ENCODE measurements at places on chromosomes 16 and 17. TPM values are rescaled to one million over a fixed set of nuclear protein-coding genes. Genes with fewer than 3 reads are reported as not detected.

DNA sequence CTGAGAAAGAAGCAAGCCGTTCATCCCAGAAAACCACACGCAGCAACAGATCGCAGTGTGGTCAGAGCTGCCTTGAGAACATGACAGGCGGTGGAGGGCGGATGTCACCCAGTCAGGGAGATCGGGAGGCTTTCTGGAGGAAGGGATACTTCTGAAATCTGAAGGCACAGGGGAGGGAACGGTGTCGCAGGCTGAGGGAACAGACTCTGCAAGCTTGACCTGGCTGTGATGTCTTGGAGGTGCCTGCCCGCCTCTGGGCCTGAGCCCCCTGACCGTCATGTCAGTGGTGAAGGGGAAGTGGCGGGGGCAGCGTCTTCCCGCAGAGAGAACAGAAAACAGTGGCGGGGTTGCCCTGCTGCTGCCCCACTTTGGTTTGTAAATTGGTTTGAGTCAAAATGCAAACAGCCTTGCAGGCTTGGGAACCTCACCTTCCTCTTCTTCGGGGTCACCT, 8.1 kb upstream of the ATP2A3 start:
- no peak for DNase-seq

DNA sequence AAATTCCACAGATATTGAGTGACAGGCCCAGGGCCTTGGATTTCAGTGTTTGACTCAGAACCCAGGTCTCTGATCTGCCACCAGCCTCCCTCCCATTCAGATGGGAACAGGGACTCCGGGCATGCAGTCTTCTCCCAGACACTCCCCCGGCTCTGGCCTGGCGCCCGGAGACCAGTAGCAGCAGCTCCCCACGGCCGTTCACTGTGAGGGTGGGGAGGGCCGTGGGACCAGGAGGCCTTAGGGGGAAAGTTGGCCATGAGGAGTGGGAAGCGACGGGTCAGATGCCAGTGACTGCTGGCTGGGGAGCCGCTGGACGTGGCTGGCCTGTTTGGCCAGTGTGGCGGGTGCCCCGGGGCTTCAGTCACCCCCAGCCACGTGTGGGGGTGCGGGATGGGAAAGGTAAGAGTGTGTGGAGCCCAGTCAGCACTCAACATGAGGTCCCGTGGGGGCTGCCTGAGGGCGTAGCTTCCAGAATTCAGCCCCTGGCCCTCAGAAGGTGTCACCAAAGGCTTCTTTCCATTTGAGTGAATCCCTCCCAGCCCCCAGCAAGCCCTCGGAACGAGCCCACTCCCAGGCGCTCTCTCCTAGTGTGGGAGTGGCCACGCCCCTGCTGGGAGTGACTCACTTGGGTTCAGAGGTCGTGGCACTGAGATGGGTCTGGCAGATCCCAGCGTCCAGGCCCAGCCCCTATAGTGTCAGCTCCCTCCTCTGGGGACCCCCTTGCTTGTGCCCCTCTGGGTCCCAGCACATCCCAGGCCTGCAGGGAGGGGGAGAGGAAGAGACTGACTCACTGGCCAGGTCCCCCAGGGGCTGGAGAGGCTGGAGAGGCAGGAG, 309.4 kb downstream of the SEC14L1 start:
- peak; percentile 79 for DNase-seq

DNA sequence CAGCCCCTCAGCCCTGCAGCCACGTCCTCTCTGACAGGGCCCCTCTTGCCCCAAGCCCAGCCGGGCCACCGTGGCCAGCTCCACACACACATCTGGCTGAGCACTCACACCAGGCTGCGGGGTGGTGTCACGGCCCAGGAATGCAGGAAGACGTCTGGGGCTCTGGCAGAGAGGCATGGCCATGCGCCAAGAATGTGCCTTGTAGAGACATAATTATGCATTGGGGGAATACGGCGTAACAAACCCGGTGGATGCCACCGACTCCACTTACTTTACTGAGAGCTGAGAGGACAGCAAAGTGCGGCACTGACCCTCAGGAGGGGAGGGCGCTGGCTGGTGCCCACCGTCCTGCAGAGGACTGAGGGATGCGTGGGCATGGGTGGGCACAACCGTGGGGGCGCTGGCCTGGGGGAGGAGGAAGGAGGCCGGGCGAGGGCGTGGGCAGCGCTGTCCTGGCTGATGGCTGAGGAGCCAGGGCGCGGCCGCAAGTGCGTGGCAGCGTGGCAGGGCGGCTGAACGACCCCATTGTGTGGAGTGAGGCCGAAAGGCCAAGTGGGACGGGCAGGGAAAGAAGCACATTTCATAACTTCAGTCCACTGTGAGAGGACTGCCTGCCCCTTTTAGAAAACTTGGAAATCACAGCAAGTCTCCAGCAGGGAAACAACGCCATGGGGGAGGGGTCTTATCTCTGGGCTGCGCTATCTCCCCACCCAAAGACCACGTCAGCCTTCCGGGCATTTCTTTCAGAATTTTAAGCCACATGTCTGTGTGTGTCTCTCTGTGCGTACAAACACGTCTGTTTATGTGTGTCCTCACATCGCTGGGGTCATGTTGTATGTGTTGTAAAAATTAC, 30.6 kb downstream of the METRNL start:
- no peak for DNase-seq

DNA sequence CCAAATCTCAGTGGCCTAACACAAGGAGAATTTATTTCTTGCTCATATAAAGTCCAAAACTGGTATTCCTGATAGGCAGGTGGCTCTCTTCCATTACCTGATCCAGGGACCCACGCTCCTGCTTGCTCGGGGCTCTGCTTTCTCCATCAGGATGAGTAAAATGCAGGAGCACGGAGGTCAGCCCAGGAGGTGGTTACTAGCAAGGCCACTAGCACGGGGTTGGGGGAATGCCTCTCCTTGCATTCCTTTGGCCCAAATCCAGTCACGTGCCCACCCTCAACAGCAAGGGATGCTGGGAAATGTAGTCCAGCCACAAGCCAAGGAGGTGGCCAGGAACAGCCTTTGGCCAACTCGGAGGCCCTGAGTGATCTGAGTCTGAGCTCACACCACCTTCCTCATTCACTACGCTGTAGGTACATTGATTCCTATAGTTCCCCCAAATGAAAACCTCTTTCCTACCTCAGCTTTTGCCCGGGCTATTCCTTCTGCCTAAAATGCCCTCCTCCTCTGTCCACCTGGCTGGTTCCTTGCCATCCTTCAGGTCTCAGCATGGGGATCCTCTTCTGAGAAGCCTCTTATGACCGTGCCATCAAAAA, 38.3 kb upstream of the HAPSTR1 start:
- peak; percentile 80 for DNase-seq

GRCh38 chr17:56681561-56682266, 88.2 kb downstream of the NOG start:
- DNase-seq: peak; percentile 5

DNA sequence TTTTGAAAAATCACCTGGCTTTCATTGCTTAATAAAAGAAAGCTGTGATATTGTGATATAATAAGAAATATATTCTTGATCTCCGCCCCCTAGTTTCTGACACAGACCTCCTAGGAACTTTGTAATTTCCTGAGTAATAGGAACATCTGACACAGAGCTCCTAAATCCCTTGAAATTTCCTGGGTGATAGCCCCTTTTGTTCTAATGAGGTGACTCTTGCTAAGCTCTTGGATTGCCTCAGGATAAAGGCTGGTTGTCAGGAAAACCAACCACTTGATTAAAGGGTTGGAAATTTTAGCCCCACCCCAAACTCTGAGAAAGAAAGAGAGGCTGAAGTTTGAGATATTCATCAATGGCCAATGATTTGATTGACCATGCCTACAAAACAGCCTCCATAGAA, 326.4 kb upstream of the KIF2B start:
- no peak for DNase-seq

DNA sequence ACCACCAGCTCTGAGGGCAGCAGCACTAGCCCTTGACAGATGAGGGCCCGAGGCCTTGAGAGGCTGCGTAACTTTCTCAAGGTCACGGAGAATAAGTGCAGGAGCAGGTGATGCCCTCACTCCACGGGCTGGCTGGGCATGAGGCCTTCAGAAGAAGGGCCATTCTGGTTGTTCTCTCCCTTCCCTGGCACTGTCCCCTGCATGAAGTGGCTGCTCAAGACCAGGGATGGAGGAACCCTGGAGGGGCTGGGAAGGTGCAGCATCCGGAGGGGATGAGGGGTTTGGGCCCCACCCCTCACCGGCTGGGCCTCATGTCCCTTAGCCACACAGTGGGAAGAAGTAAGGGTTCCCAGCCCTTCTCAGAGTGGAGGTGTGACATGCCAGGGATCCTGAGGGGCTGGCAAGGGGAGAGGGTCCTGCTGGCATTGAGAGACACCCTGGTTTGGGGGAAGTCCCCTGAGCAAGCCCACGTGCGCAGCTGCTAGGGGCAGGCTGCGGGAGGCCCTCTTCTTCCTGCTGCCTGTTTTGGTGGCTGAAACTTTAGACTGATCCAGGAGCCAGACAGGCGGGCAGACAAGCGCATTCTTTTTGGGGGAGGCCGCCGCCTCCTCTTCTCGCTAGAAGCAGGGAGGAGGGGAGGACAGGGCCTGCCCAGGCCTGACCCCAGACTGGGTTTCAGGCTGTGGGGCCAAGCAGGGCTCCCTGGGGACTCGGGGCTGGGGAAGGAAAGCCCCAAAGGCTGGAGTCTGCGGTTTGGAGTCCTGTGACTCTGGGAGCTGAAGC, 74.0 kb downstream of the N4BP1 start:
- no peak for DNase-seq

- DNase-seq: peak; percentile 86
Observed at GRCh38 chr16:3182608-3183444, 5.2 kb upstream of the OR1F1 start.

DNA sequence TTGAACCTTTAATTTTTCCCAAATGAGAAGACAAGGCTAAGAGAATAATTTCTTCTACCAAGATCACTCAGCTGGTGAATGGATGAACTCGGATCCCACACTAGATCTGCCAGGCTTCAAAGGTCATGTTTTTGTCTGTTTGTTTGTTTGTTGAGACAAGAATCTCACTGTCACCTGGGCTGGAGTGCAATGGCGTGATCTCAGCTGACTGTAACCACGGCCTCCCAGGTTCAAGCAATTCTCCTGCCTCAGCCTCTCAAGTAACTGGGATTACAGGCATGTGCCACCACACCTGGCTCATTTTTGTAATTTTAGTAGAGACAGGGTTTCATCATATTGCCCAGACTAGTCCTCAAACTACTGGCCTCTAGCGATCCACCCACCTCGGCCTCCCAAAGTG, 6.6 kb downstream of the ZNF19 start:
- DNase-seq: no peak

- peak; percentile 8 for DNase-seq
Observed at GRCh38 chr17:5583426-5584382, 605 bp downstream of the NLRP1 start.

GRCh38 chr17:61595418-61596186, 4.6 kb upstream of the NACA2 start:
- DNase-seq: no peak

DNA sequence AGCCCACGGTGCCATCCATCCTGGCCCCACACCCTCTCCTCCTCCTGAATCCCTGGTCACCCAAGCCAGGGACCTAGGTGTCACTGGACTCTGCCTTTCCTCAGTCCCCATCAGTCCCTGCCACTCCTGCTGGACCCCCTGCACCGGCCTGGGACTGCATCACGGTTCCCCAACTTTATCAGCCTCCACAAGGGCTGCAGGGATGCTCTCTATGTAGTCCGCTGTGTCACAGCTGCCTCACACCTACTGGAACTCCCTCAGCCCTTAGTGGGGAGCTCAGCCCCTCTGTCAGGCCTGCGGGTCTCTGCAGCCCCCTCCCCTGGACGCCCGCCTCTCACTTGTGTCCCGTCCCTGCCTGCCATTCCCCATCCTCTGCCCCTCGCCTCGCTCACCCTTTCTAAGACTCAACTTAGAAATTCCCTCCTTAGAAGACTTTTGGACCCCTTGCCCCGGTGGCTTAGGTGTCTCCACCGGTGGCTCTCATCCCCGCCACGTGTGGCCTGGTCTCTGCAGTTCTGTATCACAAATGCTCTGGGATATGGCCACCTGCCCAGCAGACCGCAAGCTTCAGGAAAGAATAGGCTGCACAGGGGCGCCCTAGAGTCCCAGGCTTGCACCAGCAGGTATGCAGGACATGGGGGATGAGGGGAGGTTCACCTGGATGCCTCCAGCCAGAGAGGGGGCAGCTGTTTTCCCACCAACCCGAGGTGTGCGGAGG, 62.9 kb downstream of the PRMT7 start:
- DNase-seq: no peak

GRCh38 chr17:59650642-59651041, 30.9 kb downstream of the CLTC start:
- DNase-seq: no peak

DNA sequence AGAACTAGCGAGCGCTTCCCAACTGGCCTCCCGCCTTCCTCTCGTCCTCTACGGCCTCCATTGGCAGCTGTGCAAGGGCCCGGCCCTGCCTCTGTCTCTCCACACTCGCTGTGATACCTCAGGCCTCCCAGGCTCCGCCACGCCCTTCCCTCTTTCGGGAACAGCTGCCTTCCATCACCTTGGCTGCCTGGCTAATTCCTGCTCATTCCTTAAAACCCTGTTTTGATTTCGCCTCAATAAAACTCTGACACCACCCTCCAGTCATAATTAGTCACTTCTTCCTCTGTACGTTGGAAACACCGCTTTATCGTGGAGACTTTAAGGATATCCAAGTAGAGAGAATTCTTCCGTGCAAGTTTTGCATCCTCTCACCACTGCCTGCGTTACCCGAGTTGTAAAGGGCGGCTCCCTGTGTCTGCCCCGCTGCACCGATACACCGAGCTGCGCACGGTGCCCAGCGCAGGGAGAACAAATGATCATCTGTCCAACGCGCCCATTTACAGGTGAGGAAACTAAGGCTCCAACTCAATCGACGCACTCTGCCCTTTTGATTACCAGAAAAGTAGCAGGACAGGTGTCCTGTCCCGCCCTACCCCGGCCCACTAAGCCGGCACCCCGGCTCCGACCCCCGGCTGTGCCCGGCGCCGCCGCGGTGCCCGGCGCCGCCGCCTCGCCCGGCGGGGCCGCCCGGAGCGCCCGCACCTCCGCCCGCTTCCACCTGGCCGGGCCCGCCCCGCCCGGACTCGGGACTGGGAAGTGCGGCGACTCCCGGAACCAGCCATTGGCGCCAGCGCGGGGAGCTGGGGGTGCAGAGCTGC, 139.7 kb downstream of the SEC14L1 start:
- DNase-seq: no peak

Gene KRT31
- total RNA-seq: not detected

Gene IL17C
- not detected for total RNA-seq

Gene NPTX1
- 0.04 TPM for total RNA-seq

Gene SNAI3
- total RNA-seq: 2.5 TPM

Gene NEURL4
- total RNA-seq: 37.4 TPM

Gene TAT
- 0.63 TPM for total RNA-seq

Gene CDT1
- 178 TPM for total RNA-seq

Gene DDX5
- 622 TPM for total RNA-seq

Gene SLC52A1
- not detected for total RNA-seq

Gene ANKRD40CL
- not detected for total RNA-seq

Gene RRAD
- 0.16 TPM for total RNA-seq

Gene SLC25A10
- total RNA-seq: 86.9 TPM
